ENCODE measurements at places on chromosomes 2 and 18. TPM values are rescaled to one million over a fixed set of nuclear protein-coding genes. Genes with fewer than 3 reads are reported as not detected.

Gene PSMA8
- not detected for total RNA-seq

GRCh38 chr2:119369845-119370244 lies 3.1 kb downstream of the DBI start:
- H3K4me1 ChIP-seq = peaks cover 25% of the 10 kb centered on the region
- DNase-seq = no peak
- no peak overlapping the region for H3K4me3 ChIP-seq
- H3K27me3 ChIP-seq = no peaks in the 10 kb centered on the region

Gene REG1B
- total RNA-seq = not detected

DNA sequence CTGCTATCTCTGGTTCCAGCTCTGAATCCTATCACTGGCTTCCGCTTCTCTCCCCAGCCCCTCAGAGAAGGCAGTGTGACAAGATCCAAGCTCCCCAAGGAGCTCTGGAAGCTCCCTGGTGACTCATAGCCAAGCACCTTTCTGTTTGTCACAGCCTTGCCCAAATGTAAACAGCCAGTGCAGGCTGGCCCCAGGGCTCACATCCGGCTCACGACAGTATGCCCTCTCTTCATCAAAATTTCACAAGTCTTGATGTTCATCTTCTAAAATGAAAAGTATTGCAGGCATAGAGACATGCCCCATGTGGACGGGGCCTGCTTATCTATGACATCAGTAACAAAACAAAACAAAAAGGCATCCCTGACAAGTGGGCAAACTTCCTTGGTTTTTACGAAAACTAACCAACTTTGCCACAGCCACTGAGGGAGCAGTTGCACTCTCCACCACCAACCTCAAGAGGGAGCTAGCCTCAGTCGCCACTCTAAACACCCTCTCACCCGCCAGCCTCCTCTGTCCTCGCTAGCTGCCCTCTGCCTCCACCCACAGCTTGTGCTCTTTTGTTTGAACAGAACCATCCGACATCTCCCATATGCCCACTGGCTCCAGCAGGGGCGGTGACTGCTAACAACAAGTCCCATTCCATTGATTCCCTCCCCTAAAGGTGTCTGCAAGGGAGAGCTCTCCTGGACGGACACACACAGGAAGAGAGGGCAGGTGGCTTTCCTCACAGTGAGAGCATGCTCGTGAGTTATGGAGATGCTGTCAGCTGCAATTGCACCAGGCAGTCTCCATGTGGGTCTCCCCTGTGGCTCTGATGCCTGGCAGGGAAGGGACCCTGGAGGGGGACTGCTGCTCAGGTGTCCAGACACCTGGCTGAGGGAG lies 71.0 kb upstream of the DAPL1 start:
- no peak overlapping the region for H3K4me3 ChIP-seq
- H3K27me3 ChIP-seq = no peaks in the 10 kb centered on the region

Gene RTP5
- 0.16 TPM for total RNA-seq

DNA sequence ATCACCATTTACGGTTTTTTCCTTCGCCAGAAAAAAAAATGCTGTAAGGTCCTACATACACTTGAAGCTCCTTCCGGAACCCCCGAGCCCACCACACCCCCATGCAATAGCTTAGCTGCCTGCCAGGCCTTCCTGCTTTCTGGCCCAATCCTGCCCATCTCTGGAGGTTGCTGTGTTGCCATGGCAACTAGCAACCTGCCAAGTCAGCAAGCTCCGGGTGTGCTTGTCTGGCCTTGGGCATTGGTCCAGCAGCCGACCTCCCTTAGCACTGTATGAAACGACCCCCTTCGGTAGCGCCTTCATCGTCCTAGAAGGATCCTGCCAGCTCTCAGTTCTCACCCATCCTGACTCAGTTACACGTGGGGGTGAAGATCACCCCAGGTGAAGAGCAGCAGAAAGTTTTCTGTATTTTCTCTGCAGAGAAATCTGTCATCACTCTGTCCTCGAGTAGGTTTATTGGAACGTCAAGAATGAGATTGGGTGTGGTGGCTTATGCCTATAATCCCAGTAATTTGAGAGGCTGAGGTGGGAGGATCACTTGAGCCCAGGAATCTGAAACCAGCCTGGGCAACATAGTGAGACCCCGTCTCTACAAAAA lies 47.4 kb upstream of the MTCL1 start:
- no peak for DNase-seq
- no peaks in the 10 kb centered on the region for H3K36me3 ChIP-seq
- H3K27ac ChIP-seq = no peak overlapping the region
- H3K4me1 ChIP-seq = no peaks in the 10 kb centered on the region
- H3K27me3 ChIP-seq = no peaks in the 10 kb centered on the region

- peaks cover 12% of the 10 kb centered on the region for H3K4me1 ChIP-seq
- no peak for DNase-seq
- H3K36me3 ChIP-seq = no peaks in the 10 kb centered on the region
- H3K27ac ChIP-seq = no peak overlapping the region
- no peaks in the 10 kb centered on the region for H3K27me3 ChIP-seq
Measured at GRCh38 chr2:171389780-171390179, 44.0 kb downstream of the METTL8 start.

GRCh38 chr2:176755537-176756135 lies 457.0 kb upstream of the HNRNPA3 start:
- no peak for DNase-seq
- H3K27me3 ChIP-seq = no peaks in the 10 kb centered on the region
- H3K36me3 ChIP-seq = no peaks in the 10 kb centered on the region

Gene RNU2-63P
- total RNA-seq = not detected

- no peaks in the 10 kb centered on the region for H3K27me3 ChIP-seq
- no peaks in the 10 kb centered on the region for H3K4me1 ChIP-seq
- H3K4me3 ChIP-seq = no peak overlapping the region
- no peaks in the 10 kb centered on the region for H3K36me3 ChIP-seq
- DNase-seq = no peak
Measured at GRCh38 chr2:122519366-122519765, 763.9 kb downstream of the TSN start.

Gene ADGRF3
- total RNA-seq = 0.28 TPM

DNA sequence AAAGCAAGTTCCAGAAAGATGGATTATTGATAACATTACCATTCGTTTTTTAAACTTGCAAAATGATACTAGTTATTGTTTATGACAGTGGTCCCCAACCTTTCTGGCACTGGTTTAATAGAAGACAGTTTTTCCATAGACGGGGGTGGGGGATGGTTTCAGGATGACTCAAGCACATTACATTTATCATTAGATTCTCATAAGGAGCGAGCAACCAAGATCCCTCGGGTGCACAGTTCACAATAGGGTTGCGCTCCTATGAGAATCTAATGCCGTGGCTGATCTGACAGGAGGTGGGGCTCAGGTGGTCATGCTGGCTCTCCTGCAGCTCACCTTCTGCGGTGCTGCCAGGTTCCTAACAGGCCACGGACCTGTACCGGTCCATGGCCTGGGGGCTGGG lies 86.2 kb downstream of the BCL2 start:
- no peak for DNase-seq
- H3K27ac ChIP-seq = no peak overlapping the region
- H3K36me3 ChIP-seq = no peaks in the 10 kb centered on the region
- H3K4me1 ChIP-seq = peaks cover 30% of the 10 kb centered on the region

Gene TAF1B
- total RNA-seq = 11.4 TPM

- H3K27me3 ChIP-seq = no peaks in the 10 kb centered on the region
- DNase-seq = no peak
- no peak overlapping the region for H3K27ac ChIP-seq
- no peaks in the 10 kb centered on the region for H3K36me3 ChIP-seq
- H3K4me3 ChIP-seq = no peak overlapping the region
- H3K4me1 ChIP-seq = no peaks in the 10 kb centered on the region
Measured at GRCh38 chr2:95315801-95316411, 18.8 kb downstream of the KCNIP3 start.

- no peak overlapping the region for H3K4me3 ChIP-seq
- no peaks in the 10 kb centered on the region for H3K36me3 ChIP-seq
- no peak overlapping the region for H3K27ac ChIP-seq
- H3K4me1 ChIP-seq = no peaks in the 10 kb centered on the region
Measured at GRCh38 chr2:233705911-233706506, 6.7 kb upstream of the UGT1A5 start.

GRCh38 chr2:95058466-95058988 lies 33.0 kb downstream of the MAL start:
- H3K27ac ChIP-seq = no peak overlapping the region
- DNase-seq = peak; percentile 64
- no peak overlapping the region for H3K4me3 ChIP-seq
- no peaks in the 10 kb centered on the region for H3K4me1 ChIP-seq

DNA sequence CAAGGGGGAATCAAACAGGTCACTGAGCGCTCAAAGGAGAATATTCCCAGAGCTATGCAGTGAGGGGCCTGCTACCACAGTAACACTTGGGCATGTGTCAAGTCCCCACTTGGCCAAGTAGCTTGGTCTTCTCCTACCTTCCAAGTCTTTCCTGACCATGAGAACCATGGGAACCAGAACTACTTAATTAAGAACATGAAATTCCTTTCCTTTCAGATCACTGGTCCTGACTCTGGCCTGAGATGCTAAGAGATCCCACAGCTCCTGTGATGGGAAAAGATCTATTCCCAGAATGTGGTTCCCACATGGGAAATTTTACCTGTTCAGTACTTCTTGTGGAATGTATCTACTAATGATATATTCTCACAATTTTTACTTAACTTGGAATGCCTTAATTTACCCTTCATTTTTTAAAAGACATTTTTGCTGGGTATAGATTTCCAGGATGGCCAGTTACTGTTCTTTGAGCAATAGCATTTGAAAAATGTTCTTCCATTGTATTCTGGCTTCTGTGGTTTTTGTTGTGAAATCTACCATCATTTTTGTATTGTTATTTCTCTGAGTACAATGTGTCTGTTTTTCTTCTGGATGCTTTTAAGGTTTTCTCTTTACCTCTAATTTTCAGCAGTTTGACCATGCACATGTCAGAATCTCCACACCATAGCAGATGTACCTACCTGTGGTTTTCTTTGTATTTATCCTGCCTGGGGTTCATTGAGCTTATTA lies 37.9 kb downstream of the KCNIP3 start:
- no peaks in the 10 kb centered on the region for H3K4me1 ChIP-seq
- H3K36me3 ChIP-seq = no peaks in the 10 kb centered on the region
- DNase-seq = no peak
- no peaks in the 10 kb centered on the region for H3K27me3 ChIP-seq
- no peak overlapping the region for H3K27ac ChIP-seq

DNA sequence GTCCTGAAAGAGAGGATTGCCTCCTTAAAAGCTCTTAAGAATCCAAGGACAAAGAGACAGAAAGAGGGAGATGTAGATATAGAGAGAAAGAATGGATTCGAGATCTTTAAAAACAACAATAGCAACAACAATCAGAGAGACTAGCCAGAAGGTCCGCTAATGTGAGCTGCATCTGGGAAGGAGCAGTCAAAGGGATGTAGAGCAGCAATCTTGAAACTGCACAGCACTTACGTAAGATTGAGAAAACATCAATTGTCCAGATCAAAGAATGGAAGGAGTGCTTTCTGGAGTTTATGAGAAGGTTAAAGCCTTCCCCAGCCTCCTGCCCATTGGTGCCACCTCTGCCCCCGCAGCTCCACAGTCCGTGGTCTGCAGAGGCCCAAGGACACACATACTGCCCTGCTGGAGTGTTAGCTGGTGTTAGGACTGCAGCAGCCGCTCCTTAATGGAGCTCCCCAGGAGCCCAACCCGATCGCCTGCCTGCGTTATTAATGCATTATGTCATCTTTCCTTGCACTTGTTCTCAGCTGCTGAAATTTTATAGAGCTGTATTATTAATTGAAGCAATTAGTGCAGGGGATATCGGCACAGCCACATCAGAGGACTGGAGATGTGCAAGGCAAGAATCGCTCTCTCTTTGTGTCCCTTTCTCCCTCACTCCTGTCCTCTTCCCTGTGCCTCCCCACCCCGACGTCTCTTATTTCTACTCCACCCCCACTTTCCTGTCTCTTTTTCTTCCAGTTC lies 94.2 kb upstream of the STPG4 start:
- no peak overlapping the region for H3K27ac ChIP-seq
- no peaks in the 10 kb centered on the region for H3K27me3 ChIP-seq
- no peaks in the 10 kb centered on the region for H3K36me3 ChIP-seq
- DNase-seq = no peak
- peaks cover 19% of the 10 kb centered on the region for H3K4me1 ChIP-seq

- no peaks in the 10 kb centered on the region for H3K27me3 ChIP-seq
- no peaks in the 10 kb centered on the region for H3K36me3 ChIP-seq
- no peak overlapping the region for H3K4me3 ChIP-seq
Measured at GRCh38 chr2:238487652-238488346, 61.1 kb downstream of the ASB1 start.

DNA sequence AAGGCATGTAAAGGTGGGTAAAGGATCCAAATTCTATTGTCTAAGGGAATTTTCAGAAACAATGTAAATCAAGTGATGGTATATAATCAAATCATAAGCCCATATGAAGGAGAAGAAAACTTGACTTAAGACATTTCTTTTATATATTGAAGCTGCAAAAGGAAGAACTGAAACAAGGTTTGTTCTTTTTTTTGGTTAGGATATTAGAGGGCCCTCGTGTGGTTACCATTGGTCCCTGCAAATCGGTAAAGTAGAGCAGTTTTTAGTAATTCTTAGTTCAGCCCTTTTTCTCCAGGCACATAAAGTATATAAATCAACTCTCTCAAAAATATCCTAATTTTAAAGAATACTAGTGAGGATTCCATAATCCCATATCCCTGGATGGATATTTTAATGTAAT lies 105.6 kb upstream of the STK17B start:
- no peaks in the 10 kb centered on the region for H3K4me1 ChIP-seq
- H3K36me3 ChIP-seq = no peaks in the 10 kb centered on the region
- H3K4me3 ChIP-seq = no peak overlapping the region
- no peak overlapping the region for H3K27ac ChIP-seq

Gene SPHKAP
- 0.41 TPM for total RNA-seq

Gene GALNT3
- total RNA-seq = 0.83 TPM

GRCh38 chr18:79400091-79400590 lies 4.4 kb downstream of the NFATC1 start:
- H3K36me3 ChIP-seq = no peaks in the 10 kb centered on the region
- H3K27ac ChIP-seq = peak overlapping the region; percentile 87
- H3K4me3 ChIP-seq = peak overlapping the region; percentile 91

GRCh38 chr18:34158881-34159690 lies 65.6 kb downstream of the NOL4 start:
- peak overlapping the region; percentile 5 for H3K4me3 ChIP-seq
- no peaks in the 10 kb centered on the region for H3K36me3 ChIP-seq
- no peaks in the 10 kb centered on the region for H3K27me3 ChIP-seq
- no peak overlapping the region for H3K27ac ChIP-seq
- DNase-seq = peak; percentile 64

Gene ANKRD62
- total RNA-seq = 0.55 TPM

- H3K36me3 ChIP-seq = peaks cover 4% of the 10 kb centered on the region
- H3K4me3 ChIP-seq = no peak overlapping the region
- DNase-seq = no peak
- H3K27ac ChIP-seq = no peak overlapping the region
- H3K4me1 ChIP-seq = no peaks in the 10 kb centered on the region
- H3K27me3 ChIP-seq = no peaks in the 10 kb centered on the region
Measured at GRCh38 chr18:47108998-47109405, 41.3 kb downstream of the HDHD2 start.

DNA sequence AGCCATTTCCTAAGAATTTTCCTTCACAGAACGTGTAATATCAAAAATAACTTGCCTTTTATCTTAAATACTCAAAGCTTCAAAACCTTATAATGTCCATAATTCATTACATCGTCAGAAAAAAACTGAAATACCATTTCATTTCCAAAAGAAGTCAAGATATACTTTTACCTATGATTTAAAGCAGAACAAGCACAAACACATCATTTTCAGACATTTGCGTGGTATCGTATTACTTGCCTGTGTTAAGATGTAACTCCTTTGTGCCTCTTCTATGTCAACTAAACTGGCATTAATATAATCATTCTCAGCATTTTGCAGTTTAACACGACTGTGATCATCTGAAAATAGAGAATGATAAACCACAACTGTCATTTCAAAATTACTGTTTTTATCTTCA lies 47.5 kb downstream of the PTPN2 start:
- no peak overlapping the region for H3K4me3 ChIP-seq
- no peaks in the 10 kb centered on the region for H3K27me3 ChIP-seq
- H3K27ac ChIP-seq = no peak overlapping the region
- no peaks in the 10 kb centered on the region for H3K36me3 ChIP-seq
